ENCODE measurements at places on chromosomes 6 and 20. TPM values are rescaled to one million over a fixed set of nuclear protein-coding genes. Genes with fewer than 3 reads are reported as not detected.

LY6G6C gene
- not detected for total RNA-seq

ABHD16B gene
- not detected for total RNA-seq

AVP gene
- total RNA-seq: not detected

SRSF12 gene
- not detected for total RNA-seq

SMPD2 gene
- total RNA-seq: 8.6 TPM

GNAS-AS1 gene
- 0.43 TPM for total RNA-seq

FGD2 gene
- not detected for total RNA-seq

MYLK4 gene
- 0.52 TPM for total RNA-seq

PPP2R5D gene
- total RNA-seq: 38.2 TPM

HCK gene
- not detected for total RNA-seq

FRMD1 gene
- not detected for total RNA-seq

DDR1 gene
- 21.1 TPM for total RNA-seq

LST1 gene
- 0.09 TPM for total RNA-seq

HLA-DPB1 gene
- total RNA-seq: 10.4 TPM
